ENCODE measurements at places on chromosomes 7 and 10.
A peak's percentile ranks its signal among the peaks of the same experiment; 100 is the strongest.

DNA sequence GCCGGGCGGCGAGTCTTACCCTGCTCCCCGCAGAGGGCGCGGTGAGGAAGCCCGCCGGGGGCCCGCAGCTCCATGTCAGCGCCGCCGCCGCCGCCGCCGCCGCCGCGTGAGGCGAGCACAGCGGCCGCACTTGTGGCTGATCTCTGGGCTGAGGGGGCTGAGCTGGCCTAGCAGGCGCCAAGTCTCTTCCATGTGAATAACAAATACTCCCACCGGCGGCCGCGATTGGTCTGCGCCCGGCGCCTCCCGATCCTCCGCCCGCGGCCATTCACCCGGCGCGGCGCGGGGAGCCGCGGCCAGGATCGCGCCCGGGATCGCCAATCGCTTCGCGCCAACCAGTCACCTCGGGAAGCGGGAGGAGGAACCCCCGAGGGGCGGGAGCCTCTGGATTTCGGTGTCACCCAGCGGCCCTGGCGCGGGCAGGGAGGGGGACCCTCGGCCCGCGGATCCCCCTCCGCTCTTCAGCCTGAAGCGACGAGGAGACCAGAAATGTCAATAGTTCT is at the start of gene GRM8:
Gene GRM8 (minus strand): TSS at position 164 of the 503 bp plus-strand sequence.
- peak; percentile 45 for DNase-seq

- no peak for DNase-seq
Observed at GRCh38 chr7:156635529-156636385, 4.8 kb upstream of the RNF32 start.

DNA sequence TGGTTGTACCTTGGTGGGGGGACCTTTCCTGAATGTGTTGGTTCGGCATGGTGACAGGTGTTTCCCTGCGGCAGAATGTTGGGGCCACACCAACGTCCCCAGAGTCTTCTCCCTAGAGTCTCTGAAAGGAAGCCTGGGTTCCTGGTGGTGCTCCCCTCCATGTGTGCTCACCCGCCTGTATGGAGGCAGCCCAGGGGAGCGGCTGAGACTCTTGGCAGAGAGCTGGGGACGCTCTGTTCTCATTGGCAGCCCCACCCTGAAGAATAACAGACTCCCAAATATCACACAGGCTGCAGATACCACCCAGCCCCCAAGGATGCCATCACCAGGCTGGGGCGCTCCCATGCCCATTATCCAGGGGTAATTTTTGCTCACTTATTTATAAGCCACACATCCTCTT is 34.8 kb downstream of the CHST12 start:
- no peak for DNase-seq

DNA sequence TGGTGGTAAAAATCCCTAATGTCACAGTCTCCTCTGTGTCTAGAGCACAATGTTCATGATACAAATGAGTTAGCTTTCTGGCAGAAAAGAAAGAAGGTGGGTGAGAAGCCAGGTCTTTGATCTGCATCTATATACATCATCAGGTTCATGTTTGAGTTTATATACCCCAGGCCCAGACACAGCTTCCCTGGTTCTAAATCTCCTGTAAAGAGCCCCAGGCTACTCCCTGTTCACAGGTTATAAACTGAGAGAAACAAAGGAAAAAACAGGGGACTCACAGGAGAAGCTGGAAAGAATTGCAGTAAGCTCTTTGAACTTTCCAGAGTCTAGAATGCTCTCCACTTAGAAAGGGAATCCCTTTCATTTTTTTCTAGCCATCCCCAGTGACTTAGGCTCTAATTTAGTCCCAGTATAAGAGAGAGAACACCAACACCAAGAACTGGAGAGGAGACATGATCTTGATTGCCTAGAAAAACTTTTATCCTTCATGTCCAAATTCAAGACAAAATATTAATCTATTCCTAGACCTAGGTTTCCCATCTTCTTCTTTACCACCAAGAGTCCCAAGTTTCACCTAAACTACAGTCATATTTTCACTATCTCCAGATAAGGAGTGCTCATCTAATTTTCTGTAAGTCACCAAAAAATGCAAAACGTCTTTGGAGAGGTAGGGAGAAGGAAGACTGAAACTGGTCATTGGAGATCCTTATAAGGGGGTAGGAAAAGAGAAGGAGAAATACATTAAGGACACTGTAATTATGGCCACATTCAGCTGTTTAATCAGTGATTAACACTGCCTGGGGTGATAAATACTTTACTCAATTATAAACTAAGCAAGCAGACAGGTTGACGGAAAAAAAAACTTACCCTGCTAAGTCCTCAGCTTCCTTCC is 469 bp downstream of the MSS51 start:
- no peak for DNase-seq

DNA sequence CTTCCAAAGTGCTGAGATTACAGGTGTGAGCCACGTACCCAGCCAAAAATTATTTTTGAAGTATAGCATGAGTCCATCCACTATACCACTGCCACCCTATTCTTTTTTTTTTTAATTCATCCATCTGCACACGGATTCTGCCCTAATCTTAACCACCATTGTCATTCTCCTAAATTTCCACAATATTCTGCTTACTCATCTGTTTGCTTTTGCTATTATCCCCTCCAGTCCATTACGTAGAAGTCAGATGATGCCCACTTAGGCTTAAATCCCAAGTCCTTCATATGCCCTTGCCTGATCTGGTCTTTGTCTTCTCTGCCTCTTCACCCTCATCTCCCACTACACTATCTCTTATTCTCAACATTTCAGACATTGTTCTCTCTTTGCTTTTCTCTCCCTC is 86.7 kb downstream of the MMRN2 start:
- no peak for DNase-seq

- no peak for DNase-seq
Observed at GRCh38 chr7:82234457-82235049, 209.0 kb downstream of the CACNA2D1 start.
